Activated T-cell treated with anti-CD3 and anti-CD28 coated beads, Interleukin-2, amount 50 U/mL, for 24 hours (primary cell): ENCODE measurements at places on chromosomes 12 and 14.
A peak's percentile ranks its signal among the peaks of the same experiment; 100 is the strongest.

DNA sequence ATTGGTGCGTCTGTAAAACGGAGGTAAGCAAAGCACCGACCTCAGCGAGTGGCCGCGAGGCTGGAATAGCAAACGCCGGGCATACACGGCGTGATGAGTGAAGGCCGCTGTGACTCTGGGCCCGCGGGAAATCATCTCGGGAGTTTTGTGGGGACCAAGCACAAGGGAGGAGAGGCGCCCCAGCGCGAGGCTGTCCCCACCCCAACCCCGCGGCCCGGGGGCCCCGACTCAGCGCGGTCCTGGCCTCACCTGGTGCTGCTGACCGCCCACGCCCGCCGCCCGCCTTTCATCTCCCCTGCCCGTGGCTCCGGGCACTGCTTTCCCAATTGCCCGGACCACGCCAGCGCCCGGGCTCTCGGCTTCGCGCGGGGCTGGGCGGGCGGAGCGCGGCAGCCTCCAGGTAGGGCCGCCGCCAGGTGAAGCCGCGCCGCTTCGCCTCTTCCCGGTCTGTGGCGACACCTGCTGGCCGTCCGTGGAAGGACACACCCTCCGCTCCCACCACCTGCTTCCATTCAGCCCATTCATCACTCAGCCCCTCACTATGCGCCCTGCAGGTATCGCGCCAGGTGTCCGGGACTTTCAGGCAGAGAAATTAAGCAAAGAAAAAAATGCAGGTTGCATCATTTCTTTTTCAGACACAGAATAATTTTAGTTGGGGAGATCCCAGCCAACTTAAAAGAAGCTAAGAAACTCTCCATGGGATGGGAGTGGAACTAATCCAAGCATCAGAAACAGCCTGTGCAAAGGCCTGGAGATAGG lies 360.4 kb downstream of the MED13L start:
- peaks cover 70% of the 10 kb centered on the region for H3K27me3 ChIP-seq
- no peak overlapping the region for H3K27ac ChIP-seq
- no peaks in the 10 kb centered on the region for H3K36me3 ChIP-seq
- peak; percentile 85 for DNase-seq
- no peaks in the 10 kb centered on the region for H3K4me1 ChIP-seq

DNA sequence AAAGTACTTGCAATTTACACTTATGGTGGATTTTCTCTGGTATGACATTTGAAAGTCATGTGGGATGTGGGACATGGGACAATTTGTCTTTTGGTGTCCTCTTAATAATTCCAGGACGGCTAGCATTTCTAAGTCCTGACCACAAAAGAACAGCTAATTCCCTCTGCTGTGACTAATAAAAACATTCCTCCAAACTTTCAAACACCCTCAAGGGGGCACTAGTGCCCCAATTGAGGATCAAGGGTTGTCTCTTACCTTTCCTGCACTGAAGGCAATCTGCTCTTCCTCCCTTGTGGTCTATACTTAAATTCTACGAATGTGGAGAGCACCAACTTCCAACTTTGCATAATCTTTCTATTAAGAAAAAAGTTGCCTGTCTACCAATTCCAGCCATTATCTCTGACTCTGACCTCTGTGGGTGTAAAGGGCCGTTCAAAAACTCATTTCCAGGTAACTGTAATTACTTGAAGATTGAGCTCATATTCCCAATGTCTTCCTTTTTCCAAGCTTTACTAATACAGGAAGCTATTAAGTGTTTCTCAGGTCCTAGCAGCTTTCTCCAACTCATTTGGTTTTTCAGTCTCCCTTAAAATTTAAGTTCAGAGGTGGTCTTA lies 210.2 kb downstream of the PTPRO start:
- peaks cover 20% of the 10 kb centered on the region for H3K4me1 ChIP-seq
- DNase-seq, result no peak
- H3K36me3 ChIP-seq, result peaks cover 4% of the 10 kb centered on the region
- no peaks in the 10 kb centered on the region for H3K27me3 ChIP-seq
- H3K4me3 ChIP-seq, result no peak overlapping the region

- no peak for DNase-seq
- no peak overlapping the region for H3K4me3 ChIP-seq
- H3K4me1 ChIP-seq, result peaks cover 82% of the 10 kb centered on the region
- peak overlapping the region; percentile 14 for H3K27ac ChIP-seq
- peaks cover 25% of the 10 kb centered on the region for H3K36me3 ChIP-seq
Measured at GRCh38 chr12:70255311-70255710, 12.1 kb downstream of the CNOT2 start.

DNA sequence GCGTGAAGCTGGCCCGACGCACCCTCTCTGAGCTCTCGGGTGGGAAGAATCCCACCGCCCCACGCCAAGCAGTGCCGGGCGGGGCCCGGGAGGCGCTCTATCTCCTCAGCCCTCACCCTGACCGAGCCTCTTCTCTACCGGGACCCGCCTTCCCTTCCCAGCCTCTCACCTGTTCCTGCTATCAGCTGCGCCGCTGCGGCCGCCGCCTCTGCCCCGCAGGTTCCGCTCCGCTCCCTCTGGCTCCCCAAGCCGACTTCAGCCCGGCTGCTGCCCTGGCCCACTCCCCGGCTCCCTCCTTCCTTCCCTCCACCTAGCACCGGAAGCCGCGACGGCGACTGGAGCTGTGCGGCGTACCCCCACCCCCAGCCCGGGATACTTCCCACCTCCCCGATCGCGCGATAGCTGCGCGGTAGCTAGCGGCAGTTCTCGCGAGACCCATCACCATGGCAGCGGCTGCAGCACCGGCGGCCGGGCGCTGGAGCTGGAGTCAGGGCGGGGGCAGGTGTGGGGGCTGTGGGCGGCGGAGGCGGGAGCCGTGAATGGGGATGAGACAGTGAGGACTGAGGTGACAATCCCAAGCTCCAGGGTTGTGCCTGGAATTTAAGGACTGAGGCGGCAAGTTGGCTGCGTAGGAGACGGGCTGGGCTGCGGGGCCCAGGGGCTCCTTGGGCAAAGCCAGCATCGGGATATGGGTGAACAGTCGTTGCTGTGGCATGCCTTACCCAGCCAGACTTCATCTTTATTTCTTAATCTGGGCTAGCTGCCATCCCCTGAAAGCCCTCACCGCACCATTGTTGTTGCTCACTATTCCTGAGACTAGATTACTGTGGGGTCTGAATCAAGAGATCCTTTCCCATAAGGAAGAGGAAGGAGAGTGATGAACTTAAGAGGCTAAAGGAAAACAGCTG lies at the start of gene ARF3:
TSS of gene ARF3 (minus strand) at position 347 of the 908 bp plus-strand sequence. CDS start 16,392 bp downstream, outside the sequence.
- peak; percentile 94 for DNase-seq
- H3K27ac ChIP-seq, result peak within 1 kb of the TSS; percentile 93
- H3K36me3 ChIP-seq, result peaks cover 37% of the 10 kb centered on the region
- peaks cover 35% of the 10 kb centered on the region for H3K4me1 ChIP-seq
- H3K27me3 ChIP-seq, result peaks cover 4% of the 10 kb centered on the region

DNA sequence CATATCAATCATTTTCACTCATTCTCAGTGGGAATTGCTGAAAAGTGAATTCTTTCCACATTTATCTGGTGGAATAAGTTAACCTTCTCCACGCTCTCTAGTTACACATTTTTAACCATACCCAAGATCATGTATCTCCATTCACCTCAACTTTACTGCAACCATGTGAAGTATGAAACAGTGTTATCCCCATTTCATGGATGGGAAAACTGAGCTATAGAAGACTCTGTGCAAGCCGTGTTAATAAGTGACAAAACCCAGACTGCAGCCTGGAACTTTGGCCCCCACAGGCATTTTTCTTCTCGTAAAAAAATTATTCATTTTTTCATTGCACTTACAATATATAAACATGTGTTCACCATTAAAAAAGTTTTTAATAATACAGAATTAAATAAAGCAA lies 82.4 kb upstream of the CCND2 start:
- no peak overlapping the region for H3K27ac ChIP-seq
- no peaks in the 10 kb centered on the region for H3K4me1 ChIP-seq
- H3K36me3 ChIP-seq, result no peaks in the 10 kb centered on the region
- no peaks in the 10 kb centered on the region for H3K27me3 ChIP-seq
- DNase-seq, result no peak

GRCh38 chr14:91302391-91302790 lies 57.9 kb upstream of the GPR68 start:
- no peaks in the 10 kb centered on the region for H3K27me3 ChIP-seq
- DNase-seq, result peak; percentile 61
- peaks cover 99% of the 10 kb centered on the region for H3K36me3 ChIP-seq
- peaks cover 77% of the 10 kb centered on the region for H3K4me1 ChIP-seq

DNA sequence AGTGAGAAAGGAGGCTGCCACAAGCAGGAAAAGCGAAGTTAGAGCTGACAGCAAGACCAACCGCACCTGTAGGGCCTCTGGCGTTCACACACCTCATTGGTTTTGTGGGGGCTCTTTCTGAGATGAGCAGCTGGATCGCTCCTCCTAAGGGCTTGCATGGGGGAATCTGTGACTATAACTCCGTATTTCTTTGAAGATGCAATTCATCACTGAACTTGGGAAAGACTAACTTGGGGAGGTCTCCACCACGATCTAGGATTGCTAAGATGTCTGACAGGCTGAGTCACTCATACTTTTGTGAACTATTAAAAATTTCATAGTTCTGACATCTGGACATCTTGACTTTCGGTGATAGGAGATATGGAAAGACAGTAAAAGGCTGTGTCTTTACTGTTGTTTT lies 173.6 kb downstream of the ETV6 start:
- peaks cover 50% of the 10 kb centered on the region for H3K36me3 ChIP-seq
- H3K4me1 ChIP-seq, result peaks cover 51% of the 10 kb centered on the region
- no peaks in the 10 kb centered on the region for H3K27me3 ChIP-seq
- no peak for DNase-seq

- no peak for DNase-seq
- H3K4me3 ChIP-seq, result no peak overlapping the region
- H3K36me3 ChIP-seq, result no peaks in the 10 kb centered on the region
- peaks cover 21% of the 10 kb centered on the region for H3K27me3 ChIP-seq
- no peaks in the 10 kb centered on the region for H3K4me1 ChIP-seq
- no peak overlapping the region for H3K27ac ChIP-seq
Measured at GRCh38 chr14:93861836-93862235, 65.3 kb upstream of the FAM181A start.

DNA sequence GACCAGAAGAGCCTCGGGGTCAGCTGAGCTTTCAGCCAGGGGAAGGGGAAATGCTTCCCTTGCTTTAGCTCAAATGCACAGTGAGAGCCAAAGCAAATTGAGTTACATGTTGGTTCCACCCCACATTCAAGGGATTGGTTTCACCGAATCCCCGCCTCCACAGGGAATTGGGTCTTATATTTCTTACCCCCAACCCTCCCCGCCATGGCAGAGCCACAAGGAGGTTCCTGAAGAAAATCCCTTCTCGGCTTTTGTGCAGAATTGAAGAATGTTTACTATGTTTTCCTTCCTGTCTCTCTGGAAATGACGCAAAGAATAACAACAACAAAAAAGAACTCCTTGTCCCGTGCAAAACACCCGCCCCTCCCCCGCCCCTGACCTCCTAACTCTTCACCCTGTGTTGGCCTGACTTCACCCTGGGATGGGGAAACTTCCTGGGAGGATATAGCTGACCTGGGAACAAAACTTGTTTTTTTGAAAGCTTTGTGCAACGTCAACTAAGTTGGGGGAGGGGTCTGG lies 21.9 kb upstream of the CIPC start:
- H3K27ac ChIP-seq, result no peak overlapping the region
- no peak for DNase-seq
- no peaks in the 10 kb centered on the region for H3K36me3 ChIP-seq
- no peaks in the 10 kb centered on the region for H3K4me1 ChIP-seq
- no peaks in the 10 kb centered on the region for H3K27me3 ChIP-seq

DNA sequence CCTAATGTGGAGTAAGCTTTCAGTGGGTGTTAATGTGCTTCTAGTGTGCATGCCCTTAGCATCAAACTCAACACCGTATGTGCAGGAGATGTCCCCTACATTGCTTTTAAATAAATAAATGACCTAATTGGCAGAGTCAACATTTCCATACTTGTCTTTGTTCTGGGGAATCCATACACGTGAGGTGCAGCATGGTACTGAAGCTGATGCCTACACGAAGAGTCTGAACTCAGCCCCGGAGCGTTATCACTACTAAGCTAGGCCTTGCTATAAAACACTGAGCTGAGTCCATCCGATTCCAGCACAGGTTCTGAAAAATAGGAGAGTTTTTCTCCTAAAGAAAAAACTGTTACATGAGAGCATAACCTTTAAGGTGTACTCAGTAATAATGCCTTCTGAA lies 125.0 kb upstream of the DYRK2 start:
- H3K4me1 ChIP-seq, result peaks cover 9% of the 10 kb centered on the region
- DNase-seq, result no peak
- no peak overlapping the region for H3K4me3 ChIP-seq

DNA sequence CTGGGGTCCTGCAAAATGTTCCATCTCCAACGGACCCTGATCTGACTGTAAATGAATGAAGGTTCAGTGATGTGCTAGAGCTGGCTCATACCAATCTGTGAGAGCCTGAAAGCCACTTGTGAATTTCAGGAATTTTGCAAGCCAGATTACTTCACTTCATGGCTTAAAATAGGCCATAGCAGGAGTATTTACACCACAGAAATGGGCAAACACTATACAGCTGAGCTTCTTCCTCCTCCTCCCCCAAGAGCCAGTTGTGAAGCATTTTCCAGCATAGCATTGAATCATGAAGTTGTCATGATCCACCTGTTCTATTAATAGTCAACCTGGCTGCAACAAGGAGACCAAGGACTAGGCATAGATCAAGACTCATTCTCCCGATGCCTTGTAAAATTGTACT lies 141.3 kb upstream of the RASSF8 start:
- H3K27ac ChIP-seq, result no peak overlapping the region
- no peaks in the 10 kb centered on the region for H3K27me3 ChIP-seq
- no peaks in the 10 kb centered on the region for H3K36me3 ChIP-seq

- H3K27ac ChIP-seq, result no peak overlapping the region
- no peak overlapping the region for H3K4me3 ChIP-seq
- H3K4me1 ChIP-seq, result peaks cover 1% of the 10 kb centered on the region
- H3K36me3 ChIP-seq, result no peaks in the 10 kb centered on the region
- DNase-seq, result no peak
Measured at GRCh38 chr12:80681-81190, 14.2 kb downstream of the IQSEC3 start.

DNA sequence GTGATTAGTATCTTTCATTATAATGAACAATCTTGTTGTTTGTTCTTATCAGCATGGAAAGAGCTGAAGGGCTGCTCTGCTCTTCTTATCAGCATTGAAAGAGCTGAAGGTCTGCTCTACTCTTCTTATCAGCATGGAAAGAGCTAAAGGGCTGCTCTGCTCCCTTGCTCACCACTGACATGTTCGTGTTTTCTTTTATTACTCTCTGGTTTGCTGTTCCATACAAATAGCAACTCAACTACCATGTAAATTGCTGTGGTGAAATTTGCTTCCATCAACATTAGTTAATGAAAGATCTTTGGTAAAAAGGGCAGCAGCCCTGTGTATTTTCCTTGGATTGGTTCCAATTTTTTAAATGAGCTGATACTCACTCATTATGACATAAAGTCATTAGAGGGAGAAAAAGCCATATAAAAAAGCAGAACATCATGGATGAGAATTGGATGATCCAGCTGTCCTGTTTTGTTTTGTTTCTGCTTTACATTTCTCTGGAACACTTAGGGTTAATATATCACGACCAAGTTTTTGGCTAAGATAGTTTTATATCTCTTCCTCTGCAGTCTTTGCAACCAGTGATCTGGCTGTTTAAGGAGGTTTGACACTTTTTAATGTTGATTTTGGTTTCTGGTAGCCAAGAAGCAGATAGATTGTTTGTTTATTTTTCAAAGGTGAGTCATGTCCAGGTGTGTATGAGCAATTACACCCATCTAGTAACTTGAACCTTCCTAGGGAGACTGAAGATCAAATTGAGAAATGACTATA lies 356.6 kb downstream of the CEP128 start:
- H3K4me1 ChIP-seq, result peaks cover 22% of the 10 kb centered on the region
- H3K4me3 ChIP-seq, result no peak overlapping the region
- DNase-seq, result no peak
- peaks cover 7% of the 10 kb centered on the region for H3K36me3 ChIP-seq
- no peak overlapping the region for H3K27ac ChIP-seq
- no peaks in the 10 kb centered on the region for H3K27me3 ChIP-seq
